ENCODE measurements at places on chromosomes 3 and 15. TPM values are rescaled to one million over a fixed set of nuclear protein-coding genes. Genes with fewer than 3 reads are reported as not detected.

The VGLL3 gene
- total RNA-seq, result 0.20 TPM

The MAP6D1 gene
- total RNA-seq, result 1.2 TPM

The VPS33B gene
- 29.8 TPM for total RNA-seq

The GNAT1 gene
- total RNA-seq, result not detected

The SAMD7 gene
- not detected for total RNA-seq

The PRRT3 gene
- 9.2 TPM for total RNA-seq

The DNASE1L3 gene
- total RNA-seq, result not detected

The RBMS3 gene
- 1.4 TPM for total RNA-seq

DNA sequence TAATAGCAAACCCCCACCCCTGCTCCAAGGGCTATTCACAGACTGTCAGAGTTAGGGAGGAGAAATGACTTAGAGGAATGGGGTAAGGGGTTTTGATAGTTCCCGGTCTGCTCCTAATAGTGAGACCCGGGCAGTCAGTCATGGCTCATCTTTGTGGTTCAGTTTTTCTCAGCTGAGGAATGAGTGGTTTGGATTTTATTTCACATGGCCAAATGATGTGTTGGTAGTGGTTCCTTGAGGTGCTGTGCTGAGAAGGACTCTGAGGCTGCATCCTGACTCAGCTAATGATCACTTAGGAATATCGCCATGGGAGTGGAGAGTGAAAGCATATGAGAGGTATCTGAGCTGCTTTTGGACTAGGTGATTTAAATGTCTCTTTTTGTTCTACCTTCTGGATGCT lies 80.2 kb downstream of the LPP start:
- no peaks in the 10 kb centered on the region for H3K27me3 ChIP-seq
- H3K4me3 ChIP-seq, result no peak overlapping the region
- H3K4me1 ChIP-seq, result no peaks in the 10 kb centered on the region

DNA sequence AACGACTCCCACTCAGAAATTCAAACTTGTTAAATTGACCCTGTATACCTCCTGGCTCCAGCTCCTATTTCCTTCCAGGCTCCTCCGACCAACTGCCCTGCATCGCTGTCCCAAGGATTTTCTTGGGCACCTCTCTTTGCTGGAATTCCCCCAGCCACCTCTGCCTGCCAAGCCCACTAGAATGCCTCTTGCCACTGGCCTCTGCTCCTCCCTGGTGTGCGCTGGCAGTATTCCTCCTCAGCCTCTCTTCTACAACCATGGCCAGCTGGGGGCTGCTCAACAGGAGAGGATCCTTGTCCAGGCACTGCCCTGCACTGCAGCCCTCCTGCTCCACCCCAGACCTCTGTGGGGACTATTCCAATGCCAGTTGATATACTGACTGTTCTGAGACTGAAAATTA lies 7.4 kb downstream of the WNT7A start:
- DNase-seq, result no peak
- no peak overlapping the region for H3K4me3 ChIP-seq
- no peak overlapping the region for H3K27ac ChIP-seq

- no peaks in the 10 kb centered on the region for H3K27me3 ChIP-seq
- peaks cover 6% of the 10 kb centered on the region for H3K36me3 ChIP-seq
- H3K4me3 ChIP-seq, result no peak overlapping the region
- no peak for DNase-seq
- no peak overlapping the region for H3K27ac ChIP-seq
Measured at GRCh38 chr3:123508178-123508577, 59.3 kb upstream of the ADCY5 start.

DNA sequence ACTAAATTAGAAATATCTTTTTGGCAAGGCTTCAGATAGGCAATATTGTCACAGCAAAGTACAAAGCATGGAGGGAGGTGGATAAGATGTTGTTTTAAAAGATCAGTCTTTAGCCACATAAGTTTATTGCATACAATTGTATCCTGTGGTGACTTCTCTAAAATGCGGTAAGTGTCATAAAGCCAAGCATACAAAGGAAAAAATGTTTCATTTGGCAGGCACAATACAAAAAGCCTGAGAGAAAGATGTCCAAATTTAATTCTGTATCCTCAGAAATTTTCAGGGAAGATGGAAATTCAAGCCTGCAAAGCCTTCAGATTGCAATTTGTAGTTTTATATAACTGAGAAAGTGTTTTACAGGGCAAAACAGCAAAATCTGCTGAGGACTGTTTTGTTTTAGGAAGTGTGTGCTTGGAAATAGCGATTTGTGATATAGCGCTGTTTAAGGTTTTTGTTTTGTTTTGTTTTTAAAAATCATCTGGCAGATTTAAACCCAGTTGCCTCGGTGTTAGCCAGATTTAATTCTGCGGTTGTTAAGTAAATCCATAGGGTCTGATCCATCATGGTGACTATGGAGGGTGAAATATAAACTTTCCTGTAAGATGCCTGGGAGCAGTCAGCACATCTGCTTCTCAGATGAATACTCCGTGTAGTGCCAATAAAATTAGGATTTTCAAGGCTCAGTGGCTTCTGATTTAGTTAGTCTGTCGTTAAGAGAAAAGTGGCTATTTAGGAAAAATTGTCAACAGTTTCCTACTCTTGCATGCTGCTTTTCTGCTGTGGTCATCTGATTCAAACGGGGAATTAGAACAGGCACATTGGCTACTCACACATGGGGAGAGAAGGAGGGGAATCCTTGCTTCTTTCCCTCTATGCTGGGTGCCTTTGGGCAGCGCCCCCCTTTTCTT lies 8.0 kb downstream of the KAT2B start:
- H3K4me3 ChIP-seq, result no peak overlapping the region
- H3K27me3 ChIP-seq, result no peaks in the 10 kb centered on the region
- no peak for DNase-seq
- H3K27ac ChIP-seq, result no peak overlapping the region
- peaks cover 73% of the 10 kb centered on the region for H3K4me1 ChIP-seq
- H3K36me3 ChIP-seq, result no peaks in the 10 kb centered on the region

DNA sequence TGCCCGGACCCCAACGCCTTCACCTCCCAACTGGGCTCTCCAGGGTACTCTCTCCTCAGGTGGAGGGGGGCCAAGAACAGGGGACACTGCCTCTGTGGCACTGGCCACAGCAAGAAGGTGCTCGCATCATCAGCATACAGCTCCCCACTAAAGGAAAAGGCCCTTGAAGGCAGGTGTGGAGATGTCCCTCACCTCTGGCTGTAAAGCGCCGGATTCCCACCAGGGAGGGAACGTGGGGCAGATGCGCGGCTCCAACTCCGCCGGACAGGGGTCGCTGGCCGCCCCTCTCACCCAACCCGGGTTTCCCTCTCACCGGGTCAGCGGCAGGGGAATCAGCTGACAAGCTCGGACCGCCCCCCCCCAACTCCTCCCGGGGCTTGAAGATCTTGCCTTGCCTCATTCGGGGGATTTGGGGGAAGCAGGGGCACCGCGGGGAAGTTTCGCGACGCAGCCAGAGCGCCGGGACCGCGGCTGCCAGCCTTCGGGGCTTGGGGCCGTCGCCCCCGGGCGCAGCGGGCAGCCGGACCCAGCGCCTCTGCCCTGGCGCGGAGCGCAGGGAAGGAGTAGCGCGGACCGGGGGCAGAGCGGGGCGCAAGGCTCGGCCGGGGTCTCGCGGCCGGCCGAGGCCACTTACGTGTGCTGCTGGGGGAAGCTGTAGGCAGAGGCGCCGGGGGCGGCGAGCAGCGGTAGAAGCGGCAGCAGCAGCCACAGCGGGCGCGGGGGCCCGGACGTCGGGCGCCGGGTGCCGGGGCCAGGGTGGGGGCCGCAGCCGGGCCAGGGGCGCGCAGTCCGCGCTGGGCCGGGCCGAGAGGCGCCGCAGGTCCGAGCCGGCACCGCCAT lies 630 bp downstream of the CACNA2D2 start:
- no peak for DNase-seq
- no peaks in the 10 kb centered on the region for H3K27me3 ChIP-seq
- no peaks in the 10 kb centered on the region for H3K36me3 ChIP-seq
- H3K27ac ChIP-seq, result no peak overlapping the region
- H3K4me1 ChIP-seq, result no peaks in the 10 kb centered on the region

- peaks cover 6% of the 10 kb centered on the region for H3K27me3 ChIP-seq
- H3K36me3 ChIP-seq, result no peaks in the 10 kb centered on the region
- no peaks in the 10 kb centered on the region for H3K4me1 ChIP-seq
- no peak for DNase-seq
Measured at GRCh38 chr3:57151021-57151449, 14.1 kb downstream of the IL17RD start.

- no peak for DNase-seq
- H3K27me3 ChIP-seq, result peaks cover 2% of the 10 kb centered on the region
- no peak overlapping the region for H3K4me3 ChIP-seq
- no peaks in the 10 kb centered on the region for H3K4me1 ChIP-seq
Measured at GRCh38 chr3:43856351-43856750, 165.6 kb downstream of the ABHD5 start.

DNA sequence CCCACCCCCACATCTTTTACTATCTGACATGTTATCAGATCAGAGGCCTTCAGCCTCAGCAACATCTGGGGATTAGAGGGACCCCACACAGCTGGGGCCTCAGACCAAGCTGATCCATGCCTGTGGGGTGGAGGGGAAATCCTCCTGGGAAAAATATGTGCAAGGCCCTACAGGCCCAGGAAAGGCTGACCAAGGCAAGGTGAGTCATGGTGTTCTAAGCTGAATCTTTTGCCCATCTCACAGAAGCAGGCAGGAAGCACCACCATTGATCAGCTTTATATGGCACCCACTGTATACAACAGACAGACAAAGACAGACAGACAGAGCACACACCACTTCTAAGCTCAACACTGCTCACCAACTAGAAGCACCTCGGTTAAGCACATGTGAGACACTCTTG lies 12.4 kb upstream of the PARP6 start:
- no peak overlapping the region for H3K27ac ChIP-seq
- H3K36me3 ChIP-seq, result no peaks in the 10 kb centered on the region
- DNase-seq, result no peak
- H3K27me3 ChIP-seq, result no peaks in the 10 kb centered on the region

- no peak for DNase-seq
- no peak overlapping the region for H3K27ac ChIP-seq
- H3K27me3 ChIP-seq, result no peaks in the 10 kb centered on the region
- H3K36me3 ChIP-seq, result peaks cover 48% of the 10 kb centered on the region
Measured at GRCh38 chr3:67518236-67518635, 136.2 kb downstream of the SUCLG2 start.

- DNase-seq, result no peak
- peaks cover 6% of the 10 kb centered on the region for H3K36me3 ChIP-seq
- H3K27me3 ChIP-seq, result no peaks in the 10 kb centered on the region
- H3K4me3 ChIP-seq, result no peak overlapping the region
Measured at GRCh38 chr15:77009646-77010311, 14.9 kb downstream of the PSTPIP1 start.

GRCh38 chr3:27487383-27487782 lies 3.2 kb upstream of the SLC4A7 start:
- H3K4me3 ChIP-seq, result no peak overlapping the region
- H3K27me3 ChIP-seq, result no peaks in the 10 kb centered on the region
- no peaks in the 10 kb centered on the region for H3K36me3 ChIP-seq
- no peak for DNase-seq
- no peak overlapping the region for H3K27ac ChIP-seq

- no peak overlapping the region for H3K4me3 ChIP-seq
- H3K4me1 ChIP-seq, result no peaks in the 10 kb centered on the region
- no peaks in the 10 kb centered on the region for H3K36me3 ChIP-seq
- no peak overlapping the region for H3K27ac ChIP-seq
- DNase-seq, result no peak
Measured at GRCh38 chr3:17081520-17081919, 196.8 kb downstream of the PLCL2 start.

DNA sequence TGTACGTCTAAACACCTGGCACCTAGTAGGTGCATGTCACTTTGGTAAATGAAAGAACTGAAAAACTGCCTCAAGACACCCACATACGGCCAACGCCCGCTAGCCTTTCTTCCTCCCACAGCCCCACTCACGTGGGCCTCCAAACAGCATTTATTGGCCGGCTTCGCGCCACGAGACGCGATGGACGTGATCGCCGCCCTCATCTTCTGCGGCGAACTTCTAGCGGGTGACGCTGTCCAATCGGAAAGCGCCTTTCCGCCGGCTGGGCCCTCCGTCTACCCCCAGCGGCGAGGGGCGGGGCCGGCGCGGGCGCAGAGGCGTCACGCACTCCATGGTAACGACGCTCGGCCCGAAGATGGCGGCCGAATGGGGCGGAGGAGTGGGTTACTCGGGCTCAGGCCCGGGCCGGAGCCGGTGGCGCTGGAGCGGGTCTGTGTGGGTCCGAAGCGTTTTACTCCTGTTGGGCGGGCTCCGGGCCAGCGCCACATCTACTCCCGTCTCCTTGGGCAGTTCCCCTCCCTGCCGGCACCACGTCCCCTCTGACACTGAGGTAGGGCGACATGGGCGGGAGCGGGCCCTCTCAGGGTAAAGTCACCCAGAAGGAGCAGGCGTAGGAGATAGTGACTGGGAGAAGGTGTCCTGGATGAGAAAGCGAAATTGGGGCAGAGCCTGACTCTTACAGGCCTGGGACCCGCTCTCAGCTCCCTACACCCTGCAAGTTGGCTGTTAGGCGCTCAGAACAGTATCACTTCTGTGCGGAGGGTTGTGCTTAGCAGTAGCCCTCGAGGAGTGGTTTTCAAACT lies at the start of gene LMLN:
TSS of gene LMLN (plus strand) at position 327 of the 803 bp plus-strand sequence. CDS start at position 356, 29 bp downstream.
- H3K27ac ChIP-seq, result peak within 1 kb of the TSS; percentile 76
- peak within 1 kb of the TSS; percentile 81 for H3K4me3 ChIP-seq
- H3K27me3 ChIP-seq, result no peaks in the 10 kb centered on the region
- peak; percentile 94 for DNase-seq

DNA sequence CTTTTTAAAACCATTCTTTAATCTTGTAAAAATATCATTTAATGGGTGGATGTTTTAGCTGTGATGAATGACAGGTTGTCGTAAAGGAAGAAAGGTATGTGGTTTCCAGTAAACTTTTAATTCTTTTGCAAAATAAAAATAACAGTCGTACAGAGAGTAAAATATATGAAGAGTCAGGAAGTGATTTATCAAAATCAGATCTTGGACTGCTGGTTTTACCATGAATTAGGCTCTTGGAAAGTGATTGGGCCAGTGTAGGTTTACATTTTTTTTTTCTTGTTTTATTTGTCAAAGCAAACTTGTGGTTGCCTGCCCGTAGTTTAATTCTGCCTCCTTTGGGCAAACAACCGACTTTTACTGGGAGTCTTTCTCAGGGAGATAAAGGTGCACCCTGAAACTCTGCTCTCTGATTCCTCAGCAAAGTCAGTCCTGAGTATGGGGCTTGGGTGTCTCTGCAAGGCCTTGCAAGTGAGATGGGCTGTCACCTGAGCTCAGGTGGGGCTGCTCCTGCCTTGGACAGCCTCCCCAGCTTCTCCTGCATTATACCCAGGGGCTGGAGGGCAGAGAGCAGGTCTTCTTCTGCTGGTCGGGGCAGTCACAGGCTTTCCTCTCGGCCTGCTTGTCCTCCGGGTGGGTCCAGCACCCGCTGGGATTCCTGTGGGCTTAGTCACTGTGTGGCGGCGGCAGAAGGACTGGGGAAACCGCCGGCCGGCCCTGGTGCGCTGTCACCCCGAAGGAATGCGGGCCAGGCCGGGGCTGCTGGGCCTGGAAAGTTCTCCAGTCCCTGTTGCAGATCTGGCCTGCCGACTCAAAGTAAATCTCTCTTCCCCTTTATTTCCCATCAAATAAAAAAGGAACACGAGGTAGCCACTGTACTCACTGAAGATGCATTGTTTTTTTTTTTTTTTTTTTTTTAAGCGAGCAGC lies 79.0 kb downstream of the IGF1R start:
- H3K36me3 ChIP-seq, result no peaks in the 10 kb centered on the region
- H3K27me3 ChIP-seq, result no peaks in the 10 kb centered on the region
- peaks cover 11% of the 10 kb centered on the region for H3K4me1 ChIP-seq
- H3K27ac ChIP-seq, result no peak overlapping the region
- H3K4me3 ChIP-seq, result no peak overlapping the region

GRCh38 chr3:158350971-158351370 lies 220.0 kb upstream of the MLF1 start:
- no peaks in the 10 kb centered on the region for H3K4me1 ChIP-seq
- no peaks in the 10 kb centered on the region for H3K36me3 ChIP-seq
- H3K27me3 ChIP-seq, result no peaks in the 10 kb centered on the region
- H3K4me3 ChIP-seq, result no peak overlapping the region

Measured in T-cell (primary cell).